ENCODE measurements at places on chromosomes 4 and X.

GRCh38 chrX:72382202-72382595 is 76.5 kb upstream of the CITED1 start:
- DNase-seq = peak; percentile 37

DNA sequence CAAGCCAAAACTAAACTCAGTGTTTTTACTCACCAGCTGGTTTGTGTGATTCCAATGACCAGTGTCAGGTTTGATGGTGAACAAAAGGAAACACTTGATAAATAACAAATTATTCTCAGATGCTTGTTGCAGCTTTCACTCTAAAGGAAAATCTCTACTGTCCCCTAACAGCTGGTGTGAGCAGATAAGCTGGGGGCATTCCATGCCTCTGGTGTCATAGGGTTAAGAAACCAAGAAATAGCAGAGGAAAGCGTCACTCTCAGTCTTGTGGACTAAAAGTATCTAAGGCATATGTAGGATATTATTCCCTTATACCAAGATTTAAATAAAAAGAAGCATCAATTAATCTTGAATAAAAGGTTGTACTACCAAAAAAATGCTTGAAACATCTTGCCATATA is 24.3 kb downstream of the TRPC5 start:
- no peak for DNase-seq

GRCh38 chr4:145732001-145732815 is 52.3 kb downstream of the C4orf51 start:
- no peak for DNase-seq

DNA sequence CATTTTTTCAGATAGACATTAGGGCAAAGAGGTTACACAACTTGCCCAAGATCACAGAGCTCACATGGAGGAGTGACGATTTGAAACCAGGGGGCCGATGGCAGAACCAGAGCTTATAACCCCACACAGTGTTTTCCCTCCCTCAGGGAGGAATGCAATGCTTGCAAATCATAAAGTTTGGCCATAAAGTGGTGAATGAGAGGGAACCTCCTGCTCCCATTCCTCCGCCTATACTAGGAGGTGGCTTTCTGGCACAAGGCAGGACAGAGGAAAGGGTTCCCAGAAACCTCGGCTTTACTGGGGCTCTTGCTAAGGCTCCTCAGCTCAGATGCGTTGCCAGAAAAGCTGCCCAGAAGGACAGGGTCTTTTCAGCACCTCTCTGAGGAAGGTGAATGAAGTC is 19.3 kb downstream of the TMEM154 start:
- no peak for DNase-seq

DNA sequence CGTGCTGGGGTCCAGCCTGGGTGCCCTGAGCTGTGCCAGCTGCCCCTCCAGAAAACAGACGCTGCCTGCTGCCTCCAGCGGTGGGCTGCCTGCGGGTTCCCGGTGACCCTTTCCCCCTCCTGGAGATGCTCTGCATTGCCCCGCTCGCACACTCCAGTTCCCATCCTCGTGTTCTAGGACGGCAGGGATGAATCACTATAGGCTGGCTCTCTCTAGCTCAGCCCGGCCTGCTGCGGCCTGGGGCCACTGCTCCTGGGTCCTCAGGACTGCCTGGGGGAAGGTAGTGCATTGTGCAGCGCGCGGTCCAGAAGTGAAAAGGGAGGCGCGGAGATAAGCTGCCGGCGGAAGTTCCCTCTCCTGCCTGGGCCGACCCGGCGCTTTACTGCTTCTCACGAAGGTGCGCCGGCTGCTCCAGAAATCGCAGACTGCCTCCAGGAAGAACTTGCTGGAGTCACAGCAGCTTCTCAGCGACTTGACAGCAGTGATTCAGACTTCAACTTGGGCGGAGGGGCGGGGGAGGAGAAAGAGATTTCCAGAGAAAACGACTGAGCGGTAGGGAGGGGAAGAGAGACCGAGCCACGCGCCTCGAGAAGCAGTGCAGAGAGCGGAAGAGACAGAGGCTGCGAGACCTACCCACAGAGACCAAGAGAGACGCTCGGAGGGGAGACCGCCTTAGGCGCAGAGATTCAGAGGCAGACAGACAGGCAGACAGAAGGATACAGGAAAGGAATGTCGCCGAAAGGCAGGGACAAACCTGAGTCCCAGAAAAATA is 6.7 kb upstream of the MSX1 start:
- DNase-seq = peak; percentile 38

- no peak for DNase-seq
Observed at GRCh38 chr4:159013692-159014091, 89.2 kb upstream of the RAPGEF2 start.

GRCh38 chr4:128459547-128459946 is 171.9 kb upstream of the PGRMC2 start:
- DNase-seq = no peak

DNA sequence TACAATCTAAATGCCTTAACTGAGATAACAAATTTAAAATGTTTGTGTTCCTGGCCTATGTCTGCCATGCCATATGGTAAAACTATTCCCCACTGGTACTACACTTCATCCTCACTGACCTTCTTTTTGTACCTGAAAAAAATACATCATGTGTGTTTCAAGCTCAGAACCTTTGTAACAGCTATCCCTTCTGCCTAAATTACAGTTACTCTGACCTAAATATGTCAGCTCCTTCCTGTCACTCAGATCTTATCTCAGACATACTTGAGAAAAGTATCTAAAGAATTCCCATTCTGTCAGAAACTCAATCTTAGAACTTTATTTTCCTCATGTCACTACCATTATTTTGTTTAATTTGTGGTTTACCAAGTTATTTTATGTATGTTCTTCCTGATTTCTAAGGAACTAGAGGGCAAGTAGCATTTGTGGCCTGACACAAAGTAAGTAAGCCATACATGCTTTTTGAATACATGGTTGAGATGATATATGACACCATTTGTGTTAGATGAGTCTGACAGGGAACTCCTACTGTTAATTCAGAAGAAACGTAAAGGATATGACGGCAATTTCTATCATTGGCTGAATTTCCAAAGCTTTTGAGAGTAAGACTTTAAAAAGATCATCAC is 456.5 kb upstream of the NDST3 start:
- no peak for DNase-seq

GRCh38 chrX:111360839-111361238 is 51.2 kb downstream of the DCX start:
- DNase-seq = no peak

DNA sequence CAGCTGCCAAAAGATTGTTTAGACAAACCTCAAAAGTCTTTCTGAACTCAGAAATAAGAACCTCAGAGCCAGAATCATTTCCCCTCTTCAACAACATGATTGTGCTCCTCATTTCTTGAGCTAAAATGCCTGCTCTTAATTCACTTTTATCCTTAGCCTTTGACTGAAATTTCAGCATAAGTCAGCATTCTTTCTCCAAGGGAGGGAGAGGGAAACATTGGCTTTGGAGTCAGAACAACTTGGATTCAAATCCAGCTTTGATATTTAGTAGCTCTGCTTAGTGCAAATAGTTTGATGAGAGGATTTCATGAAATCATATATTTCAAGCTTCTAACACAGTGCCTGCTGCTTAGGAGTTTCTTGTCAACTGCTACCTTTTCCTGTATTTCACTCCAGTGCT is 484.6 kb upstream of the INTU start:
- no peak for DNase-seq

GRCh38 chrX:146906166-146906565 is 91.6 kb upstream of the CXorf51A start:
- DNase-seq = no peak

DNA sequence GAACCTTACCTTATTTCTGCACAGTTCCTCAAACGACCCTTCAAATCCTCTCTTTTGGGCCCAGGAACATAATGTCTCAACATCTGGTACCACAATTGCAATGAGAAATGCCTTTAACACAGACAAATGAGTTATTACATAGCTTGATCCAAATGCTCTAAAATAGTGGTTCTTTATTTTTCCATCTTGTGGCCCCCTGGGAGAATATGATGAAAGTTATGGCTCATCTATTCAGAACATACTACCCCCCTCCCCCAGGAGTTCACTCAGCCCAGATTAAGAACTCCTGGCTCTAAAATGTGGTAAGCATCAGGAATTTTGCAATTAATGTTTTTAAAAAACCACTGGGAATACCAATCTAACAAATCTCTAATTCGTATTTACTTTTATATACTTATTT is 23.9 kb upstream of the CENPU start:
- DNase-seq = no peak

GRCh38 chr4:1215141-1216075 is 33.5 kb downstream of the CTBP1 start:
- no peak for DNase-seq

DNA sequence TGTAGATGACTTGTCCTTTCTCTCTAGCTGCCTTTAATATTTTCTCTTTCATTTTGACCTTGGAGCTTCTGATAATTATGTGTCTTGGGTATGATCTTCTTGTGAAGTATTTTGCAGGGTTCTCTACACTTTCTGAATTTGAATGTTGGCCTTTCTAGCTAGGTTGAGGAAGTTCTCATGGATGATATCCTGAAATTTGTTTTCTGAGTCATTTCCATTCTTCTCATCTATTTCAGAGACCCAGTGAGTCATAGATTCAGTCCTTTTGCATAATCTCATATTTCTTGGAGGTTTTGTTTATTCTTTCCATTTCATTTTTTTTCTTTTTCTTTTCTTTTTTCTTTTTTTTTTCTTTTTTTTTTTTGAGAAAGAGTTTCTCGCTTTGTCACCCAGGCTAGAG is 585.7 kb upstream of the PABPC4L start:
- peak; percentile 1 for DNase-seq

- no peak for DNase-seq
Observed at GRCh38 chr4:111639876-111640275, 505.4 kb upstream of the FAM241A start.

DNA sequence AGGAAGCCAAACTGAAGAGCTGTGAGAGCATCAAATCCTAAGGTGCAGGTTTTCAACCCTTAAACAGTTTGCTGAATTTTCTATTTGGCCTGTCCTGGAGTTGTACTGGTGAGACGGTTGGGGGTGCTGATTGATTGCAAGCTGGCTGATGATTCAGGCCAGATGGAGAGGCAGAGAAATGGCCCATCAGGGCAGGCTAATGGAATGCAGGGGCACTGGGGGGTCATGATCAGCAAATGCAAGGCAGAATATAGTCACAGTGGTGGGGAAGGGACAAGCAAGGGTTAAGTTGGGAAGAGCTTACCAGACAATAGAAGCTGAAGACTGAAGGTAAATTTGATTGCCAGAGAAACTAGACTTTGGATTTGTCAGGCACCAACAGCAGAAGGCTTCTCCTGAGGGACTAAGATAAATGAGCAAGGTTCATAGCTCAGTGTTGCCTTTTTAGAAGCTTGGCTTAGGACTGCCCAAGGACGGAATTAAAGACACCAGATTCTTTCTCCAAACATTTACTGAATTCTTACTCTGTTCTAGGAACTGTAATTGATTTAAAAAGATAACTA is 4.3 kb upstream of the AADAT start:
- DNase-seq = no peak

GRCh38 chrX:53729751-53730150 is 43.2 kb upstream of the HUWE1 start:
- DNase-seq = no peak

DNA sequence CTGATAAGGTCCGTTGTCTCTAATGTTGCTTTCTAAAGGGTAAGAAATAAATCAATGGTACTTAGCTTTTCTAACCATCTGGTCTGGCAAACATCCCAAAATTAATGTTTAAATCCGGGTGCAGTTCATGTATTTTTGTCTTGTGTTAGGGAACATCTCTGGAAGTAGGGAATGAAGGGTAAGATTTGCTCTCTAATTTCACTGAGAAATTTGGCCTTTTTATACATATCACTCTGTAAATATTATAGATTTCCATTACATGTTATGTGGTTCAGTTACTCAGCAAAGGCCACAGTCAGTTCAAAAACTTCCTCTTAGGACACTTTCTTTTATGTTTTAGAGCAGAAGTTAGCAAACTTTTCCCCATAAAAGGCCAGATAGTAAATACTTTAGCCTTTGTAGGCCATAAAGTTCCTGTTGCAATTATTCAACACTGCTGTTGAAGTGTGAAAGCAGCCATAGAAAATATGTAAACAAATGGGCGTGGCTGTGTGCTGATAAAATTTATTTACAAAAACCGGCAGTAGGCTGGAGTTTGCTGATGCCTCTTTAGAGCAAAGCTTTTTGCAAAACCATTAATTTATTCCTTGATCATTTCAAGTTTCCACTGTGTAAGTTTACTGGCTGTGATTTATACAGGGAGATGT is 218.1 kb downstream of the ANTXR2 start:
- peak; percentile 72 for DNase-seq

- peak; percentile 68 for DNase-seq
Observed at GRCh38 chr4:71553605-71554004, 214.8 kb downstream of the SLC4A4 start.

- DNase-seq = peak; percentile 85
Observed at GRCh38 chr4:55468724-55469123, 73.0 kb downstream of the TMEM165 start.

GRCh38 chr4:6470502-6471306 is 1.7 kb downstream of the PPP2R2C start:
- DNase-seq = peak; percentile 41

DNA sequence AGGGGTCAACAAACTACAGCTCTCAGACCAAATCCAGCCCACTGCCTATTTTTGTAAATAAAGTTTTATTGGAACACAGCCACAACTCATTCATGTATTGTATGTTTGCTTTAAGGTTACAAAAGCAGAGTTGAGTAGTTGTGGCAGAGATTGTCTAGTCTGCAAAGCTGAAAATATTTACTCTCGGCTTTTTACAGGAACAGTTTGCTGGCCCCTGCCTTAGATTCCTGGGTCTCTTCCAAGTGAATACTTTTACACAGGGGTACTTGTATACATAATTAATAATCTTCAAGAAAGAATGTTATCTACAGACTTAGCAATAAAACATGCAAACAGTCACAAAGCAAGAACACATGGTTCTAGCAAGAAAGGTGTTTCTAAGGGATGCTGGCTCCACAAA is 154.2 kb downstream of the AMELX start:
- peak; percentile 65 for DNase-seq

- DNase-seq = peak; percentile 86
Observed at GRCh38 chr4:153233761-153234371, 29.6 kb downstream of the TRIM2 start.

- no peak for DNase-seq
Observed at GRCh38 chrX:2799369-2799768, 29.4 kb upstream of the GYG2 start.

DNA sequence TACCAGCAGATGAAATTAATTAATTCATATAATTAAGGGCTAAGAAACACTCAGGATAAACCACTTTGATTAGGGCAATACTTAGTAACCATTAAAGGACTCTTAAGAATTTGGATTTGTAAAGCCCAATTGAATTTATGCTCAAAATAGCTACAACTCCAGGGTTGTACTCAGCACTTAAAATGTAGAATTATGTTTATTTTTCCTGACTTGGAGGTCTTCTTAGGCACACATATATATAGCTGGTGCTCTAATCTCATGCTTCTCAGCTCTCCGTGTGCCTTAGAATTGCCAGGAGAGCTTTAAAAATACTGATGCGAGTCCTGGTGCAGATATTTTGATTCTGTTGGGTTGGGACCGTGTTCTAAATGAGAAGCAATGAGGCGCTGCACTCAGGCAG is 77.6 kb downstream of the SNX25 start:
- DNase-seq = no peak

Data from fibroblast of lung (primary cell).